ENCODE measurements at places on chromosomes 6 and 20. TPM values are rescaled to one million over a fixed set of nuclear protein-coding genes. Genes with fewer than 3 reads are reported as not detected.

The RMND1 gene
- total RNA-seq = 9.6 TPM

The LRRN4 gene
- total RNA-seq = not detected

The CLPSL2 gene
- not detected for total RNA-seq

The RAET1G gene
- total RNA-seq = not detected

The COL9A1 gene
- total RNA-seq = not detected

DNA sequence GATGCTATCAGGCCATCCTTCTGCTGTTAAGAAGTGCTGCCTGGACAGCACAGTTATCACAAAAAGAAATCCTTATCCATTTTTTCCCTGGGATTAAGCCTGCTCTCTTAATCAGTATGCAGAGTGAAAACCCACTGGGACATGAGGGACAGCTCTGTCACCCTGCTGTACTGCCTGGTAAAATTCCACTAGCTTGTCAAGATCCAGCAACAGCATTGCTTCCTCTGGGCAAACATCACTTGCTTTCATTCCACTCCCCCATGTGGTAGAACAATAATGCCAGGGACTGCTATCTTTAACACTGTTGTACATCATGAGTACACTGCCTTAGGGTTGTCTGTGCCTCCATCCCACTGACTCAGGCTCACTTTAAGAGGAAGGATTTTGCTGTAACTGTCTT, 331.3 kb downstream of the KIF16B start:
- no peak for DNase-seq

DNA sequence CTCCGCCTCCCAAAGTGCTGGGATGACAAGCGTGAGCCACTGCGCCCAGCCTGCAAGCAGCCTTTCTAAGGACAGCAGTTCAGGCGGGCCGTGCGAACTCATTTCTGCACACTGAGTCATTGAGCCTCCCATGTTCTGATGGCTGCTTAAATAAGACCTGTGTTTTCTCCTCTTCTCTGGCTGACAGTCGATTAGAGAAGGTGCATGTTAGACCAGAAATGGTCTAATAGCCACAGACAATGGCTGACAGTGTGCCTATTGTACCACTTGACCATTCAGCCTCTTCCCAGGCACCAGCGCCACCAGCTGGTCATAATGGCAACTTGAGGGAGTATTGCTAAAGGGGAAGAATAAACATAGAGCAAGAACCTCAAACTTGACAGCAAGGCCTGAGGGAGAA, 6.2 kb downstream of the CST11 start:
- no peak for DNase-seq

DNA sequence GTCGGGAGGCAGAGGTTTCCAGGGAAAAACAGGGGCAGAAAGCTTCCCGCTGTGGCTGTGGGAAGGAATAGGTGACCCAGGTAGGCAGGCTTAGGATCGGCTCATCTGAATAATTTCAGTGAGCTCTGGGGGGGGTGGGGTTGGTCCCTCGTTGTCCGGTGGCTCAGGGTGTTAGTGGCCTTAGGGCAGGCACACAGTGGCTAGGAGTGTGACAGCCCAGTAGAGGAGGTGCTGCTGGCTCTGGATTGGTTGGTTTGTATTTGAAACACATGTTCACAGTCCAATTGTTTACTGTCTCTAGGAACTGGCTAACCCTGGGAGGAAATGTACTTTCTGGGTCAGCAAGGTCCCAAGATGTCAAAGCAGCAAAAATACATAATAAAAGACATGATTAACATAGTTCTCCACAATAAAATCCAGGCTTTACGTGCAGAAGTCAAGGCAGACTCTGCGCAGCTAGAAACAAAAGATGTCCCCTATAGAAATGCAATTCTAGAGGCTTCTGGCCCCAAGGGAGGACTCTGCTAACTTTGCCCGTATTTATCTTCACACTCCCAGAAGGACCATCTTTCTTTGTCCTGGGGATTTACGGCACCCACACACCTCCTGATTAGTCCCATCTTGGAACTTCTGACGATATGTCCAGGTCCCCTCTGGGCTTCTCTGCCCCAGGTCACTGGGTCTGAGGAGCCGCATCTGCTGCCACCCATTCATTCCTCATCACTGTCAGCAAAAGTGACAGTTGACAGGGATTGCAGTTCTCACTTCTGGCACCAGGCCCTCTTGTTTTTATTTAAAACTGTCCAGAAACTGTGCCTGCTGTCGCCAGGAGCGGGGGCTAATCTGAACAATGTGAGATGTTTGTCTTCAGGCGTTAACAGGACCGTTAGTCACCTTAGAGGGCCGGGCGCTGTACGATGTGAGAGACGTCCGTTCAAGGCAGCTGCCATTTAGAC, 18.7 kb downstream of the MOCS3 start:
- no peak for DNase-seq

DNA sequence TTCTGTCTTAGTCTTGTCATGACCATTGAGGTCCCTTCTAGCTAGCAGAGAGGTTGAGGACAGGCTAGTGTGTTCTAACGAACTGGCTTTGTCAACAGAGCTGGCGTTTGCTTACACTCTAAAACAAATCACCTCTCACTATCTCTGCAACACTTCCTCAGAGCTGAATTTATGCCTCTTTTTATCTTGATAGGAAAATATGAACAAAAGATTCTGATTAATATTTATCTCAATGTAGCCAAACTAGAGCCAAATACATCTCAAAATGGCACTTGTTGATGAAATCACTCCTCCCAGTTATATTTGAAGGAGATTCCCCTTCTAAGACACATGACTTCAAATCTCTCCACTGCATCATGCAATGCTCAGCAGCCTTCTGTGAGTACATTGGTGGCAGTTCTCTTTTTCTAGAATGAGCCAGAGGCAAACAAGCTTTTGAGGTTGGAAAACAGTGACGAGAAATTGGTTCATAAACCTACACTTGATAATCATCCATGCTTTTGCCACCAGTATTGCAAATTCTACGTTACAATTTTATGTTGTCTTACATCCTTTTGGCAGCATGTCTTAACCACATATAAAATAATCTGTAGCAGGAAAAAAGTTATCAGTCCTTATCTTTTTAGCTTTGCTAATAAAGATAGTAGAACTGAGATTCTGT, 615.7 kb upstream of the CITED2 start:
- DNase-seq = no peak

DNA sequence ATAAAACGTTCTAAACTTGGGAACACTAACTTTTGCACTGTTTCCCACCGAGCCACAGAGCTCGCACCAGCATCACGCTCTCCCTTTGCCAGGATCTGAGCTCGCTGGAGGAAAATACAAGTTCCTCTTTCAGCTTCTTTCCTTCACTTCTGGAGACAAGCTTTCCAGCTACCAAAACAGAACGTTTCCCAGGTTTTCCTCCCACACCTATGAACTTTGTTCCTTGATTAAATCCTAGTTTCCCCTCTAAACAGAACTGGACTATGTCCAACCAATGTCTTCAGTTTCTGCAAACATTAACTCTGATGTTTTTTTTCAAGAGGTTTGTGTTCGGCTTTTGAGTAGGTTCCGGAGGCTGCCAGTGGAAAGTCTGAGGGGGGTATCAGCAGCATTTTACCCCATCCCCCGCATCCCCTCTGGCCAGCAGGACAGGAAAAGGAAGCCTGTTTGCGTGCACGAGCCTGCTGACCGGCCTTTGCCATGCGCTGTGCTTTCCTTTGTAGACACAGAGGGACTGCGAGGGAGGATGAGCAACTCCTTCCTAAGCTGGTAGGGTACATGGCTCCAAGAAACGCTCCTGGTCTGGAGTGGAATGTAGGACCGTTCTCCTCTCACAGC, 135.5 kb downstream of the LY86 start:
- DNase-seq = no peak

DNA sequence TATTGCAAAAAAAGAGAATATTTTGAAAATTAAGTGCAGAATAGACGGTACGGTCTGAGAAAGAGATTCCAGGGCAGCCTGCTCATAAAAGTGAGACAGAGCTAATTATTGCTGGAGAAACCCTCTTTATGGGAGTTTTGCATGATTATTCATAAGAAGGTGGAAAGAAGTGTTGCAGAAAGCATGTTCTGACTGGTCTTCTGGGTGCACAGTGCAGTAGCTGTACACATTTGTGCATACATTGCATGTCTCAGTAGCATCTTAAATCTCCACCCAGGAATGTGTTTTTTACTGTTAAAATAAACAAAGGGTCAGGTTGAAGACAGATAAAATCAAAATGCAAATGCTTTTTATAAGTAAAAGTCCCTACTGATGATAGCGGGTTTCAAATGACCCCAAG, 1813.6 kb upstream of the DEFB115 start:
- no peak for DNase-seq

DNA sequence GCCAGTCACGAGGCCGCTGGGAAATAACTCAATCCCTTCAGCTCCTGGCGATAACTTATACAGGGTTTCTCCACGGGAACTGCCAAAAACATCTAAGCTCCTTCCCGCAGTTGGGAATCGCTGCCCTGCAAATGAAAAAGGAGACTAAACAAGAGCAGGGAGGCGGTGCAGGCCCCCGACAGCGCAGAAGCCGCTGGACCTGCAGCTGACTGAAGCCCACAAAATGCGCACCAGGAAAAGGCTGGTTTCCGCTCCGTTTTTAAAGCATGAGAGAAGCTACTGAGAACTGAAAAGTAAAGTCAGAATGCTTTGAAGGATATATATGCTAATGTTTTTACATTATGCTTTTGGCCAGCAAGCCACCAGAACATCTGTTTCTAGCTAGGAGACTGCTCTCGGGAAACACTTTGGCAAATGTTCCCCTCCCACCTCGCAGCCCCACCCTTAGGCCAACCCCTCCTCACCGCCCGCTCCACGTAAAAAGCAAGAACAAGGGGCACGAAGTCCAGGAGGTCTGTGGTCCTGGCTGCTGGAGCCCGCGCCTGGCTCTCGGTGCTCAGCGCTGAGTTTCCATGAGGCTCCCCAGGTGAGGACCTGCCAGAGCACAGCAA, 90.5 kb downstream of the SOD2 start:
- DNase-seq = no peak

DNA sequence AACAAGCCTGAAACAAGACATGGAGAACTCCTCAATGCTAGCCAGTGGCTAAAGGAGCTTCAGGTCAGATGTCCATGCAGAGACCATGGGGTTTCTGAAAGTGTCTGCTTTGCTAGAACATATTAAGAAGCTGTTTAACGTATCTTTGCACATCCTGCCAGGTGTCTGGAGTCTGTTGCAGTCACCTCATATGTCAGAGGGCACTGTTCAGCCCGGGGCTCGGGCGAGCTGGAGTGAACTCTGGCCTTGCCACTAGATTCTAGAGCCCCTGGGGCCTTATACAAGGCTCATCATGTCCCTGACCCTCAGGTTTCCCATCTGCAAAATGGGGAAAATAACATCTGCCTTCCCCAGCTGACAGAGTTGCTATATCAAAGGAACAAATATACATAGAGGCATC, 59.0 kb downstream of the PRDM1 start:
- no peak for DNase-seq

DNA sequence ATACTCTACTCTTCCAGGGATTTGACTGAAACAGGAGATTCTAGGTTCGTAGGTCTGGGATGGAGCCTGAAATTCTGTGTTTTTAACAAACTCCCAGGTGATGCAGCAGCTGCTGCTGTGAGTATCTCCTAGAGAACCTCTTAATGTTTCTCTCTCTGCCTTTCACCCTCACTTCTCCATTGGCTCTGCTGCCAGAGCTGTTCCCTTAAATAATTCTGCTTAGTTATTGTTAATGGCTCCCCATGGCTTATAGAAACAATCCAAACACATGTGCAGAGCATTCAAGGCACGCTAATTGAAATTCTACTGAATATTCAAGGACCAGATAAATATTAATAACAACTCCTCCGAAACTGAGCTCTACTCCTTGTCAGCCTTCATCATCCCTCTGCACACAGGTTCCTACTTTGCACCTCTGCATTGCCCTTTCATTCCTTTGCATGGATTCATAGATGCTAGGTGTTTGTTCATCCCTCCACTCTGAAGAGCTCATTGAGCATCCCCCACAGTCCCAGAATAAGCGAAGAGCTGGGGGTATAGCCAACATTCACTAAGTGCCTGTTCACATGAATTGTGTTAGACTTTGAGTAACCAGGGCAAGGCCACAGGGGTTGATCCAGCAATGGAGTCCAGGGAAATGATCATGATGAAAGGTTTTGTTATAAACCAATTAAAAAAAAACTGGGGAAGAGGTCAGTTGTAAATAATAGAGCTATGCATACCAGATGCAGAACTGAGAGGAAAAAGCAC, 488.4 kb upstream of the JAG1 start:
- no peak for DNase-seq

DNA sequence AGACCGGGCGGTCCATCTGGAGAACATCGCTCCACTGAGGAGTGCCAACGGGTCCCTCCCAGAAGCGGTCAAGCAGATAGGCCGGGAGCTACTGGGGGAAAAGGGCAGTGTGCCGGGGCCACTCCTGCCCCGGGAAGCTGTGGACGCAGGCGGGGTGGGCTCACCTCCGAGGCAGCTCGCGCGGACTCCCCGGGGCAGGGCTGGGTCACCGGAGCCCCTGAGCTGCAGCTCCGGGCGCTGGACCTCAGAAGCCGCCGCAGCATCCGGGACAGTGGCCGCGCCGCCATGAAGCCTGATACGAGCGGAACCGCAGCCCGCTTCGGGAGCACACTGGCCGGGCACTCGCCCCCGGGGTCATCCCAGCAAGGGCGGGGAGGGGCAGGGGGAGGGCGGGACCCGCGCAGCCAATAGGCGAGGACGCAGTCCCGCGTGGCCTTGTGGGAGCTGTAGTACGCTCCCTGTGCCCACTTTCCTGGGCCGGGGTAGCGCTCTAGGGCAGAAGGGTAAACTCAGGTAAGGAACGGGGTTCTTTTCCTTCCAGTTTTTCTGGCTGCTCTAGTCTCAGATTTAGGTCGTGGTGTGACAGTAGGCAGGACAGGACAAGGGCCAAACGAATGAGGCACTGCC, at the start of gene MOCS1:
Gene MOCS1, minus strand, starts transcription at position 332 of the 627 bp plus-strand sequence. Its CDS starts 45 bp downstream, at position 287.
- peak; percentile 87 for DNase-seq

DNA sequence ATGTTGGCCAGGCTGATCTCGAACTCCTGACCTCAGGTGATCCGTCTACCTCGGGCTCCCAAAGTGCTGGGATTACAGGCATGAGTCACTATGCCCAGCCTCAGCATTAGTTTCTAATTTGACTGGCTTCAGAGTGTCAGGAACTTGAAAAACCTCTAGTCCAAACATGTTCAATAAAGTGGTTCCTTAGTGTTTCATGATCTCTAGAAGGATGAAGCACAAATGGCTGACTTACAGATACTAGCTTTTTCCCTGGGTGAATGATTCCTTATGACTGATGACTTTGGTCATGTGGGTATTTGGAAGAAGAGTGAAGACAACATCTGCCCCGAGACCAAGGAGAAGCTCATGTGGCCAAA, 16.4 kb downstream of the GLYATL3 start:
- DNase-seq = no peak

- no peak for DNase-seq
These were observed 30.3 kb upstream of the NXT1 start for GRCh38 chr20:23320317-23320716.

- no peak for DNase-seq
These were observed 30.1 kb upstream of the TGM6 start for GRCh38 chr20:2350606-2351005.

DNA sequence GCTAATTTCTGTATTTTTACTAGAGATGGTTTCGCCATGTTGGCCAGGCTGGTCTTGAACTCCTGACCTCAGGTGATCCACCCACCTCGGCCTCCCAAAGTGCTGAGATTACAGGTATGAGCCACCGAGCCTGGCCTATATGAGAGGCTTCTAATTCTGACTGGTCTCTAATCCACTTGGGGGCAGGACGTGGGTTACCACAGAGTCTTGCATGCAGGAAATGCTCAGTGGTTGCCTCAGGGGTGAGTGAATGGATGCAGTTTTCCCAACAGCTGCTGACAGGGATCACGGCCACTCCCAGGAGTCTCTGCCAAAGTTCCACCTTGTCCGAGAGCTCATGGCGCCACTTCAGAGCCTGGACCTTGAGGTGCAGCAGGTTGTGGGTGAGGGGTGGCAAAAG, 6.4 kb upstream of the FANCE start:
- DNase-seq = no peak
